ENCODE measurements at places on chromosomes 16 and 17.
A peak's percentile ranks its signal among the peaks of the same experiment; 100 is the strongest.

GRCh38 chr17:15232517-15232915, 32.6 kb downstream of the PMP22 start:
- DNase-seq: no peak

DNA sequence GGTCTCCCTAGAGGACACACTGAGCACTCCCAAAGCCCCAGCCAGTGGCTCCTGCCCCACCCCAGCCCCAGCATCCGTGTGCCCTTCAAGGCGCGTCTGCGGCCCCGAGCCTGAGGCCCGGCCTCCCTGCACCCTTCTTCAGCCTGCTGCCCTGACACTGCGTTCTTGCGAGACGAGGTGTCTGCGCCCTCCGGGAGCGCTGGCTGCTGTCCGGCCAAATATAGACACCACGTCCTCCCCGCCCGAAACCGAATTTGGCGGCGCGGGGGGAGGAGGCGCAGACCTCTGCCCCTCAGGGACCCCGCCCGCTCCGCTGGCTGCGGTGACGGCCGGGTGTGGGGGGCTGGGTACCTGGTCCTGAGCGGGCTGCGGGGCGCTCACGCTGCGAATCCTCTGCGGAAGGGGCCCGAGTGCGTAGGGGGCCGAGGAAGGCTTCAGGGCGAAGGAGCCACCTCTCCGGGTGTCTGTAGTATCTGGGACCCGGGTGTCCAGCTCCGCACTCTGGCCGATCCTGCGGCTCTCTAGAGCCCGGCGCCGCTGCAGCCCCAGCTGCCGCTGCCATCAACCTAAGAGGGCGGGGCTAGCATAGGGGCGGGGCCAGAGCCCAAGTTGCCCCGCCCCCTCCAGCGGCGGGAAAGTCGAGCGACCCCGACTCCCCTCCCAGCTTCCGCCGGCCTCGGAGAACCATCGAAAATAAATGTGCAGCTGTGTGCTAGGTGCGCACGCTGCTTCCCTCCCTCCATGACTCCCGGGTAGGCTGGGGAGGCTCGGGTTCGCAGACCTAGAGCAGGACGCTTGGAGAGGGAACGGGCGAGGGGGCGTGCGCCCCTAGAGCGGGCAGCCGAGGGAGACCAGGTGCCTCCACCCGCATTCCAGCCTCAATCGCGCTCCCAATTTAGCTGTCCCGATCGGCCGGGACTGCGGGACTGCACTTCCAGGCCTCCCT, at the start of gene CORO6:
Gene CORO6, minus strand, starts transcription at position 576 of the 946 bp plus-strand sequence. CDS start 1,491 bp downstream, outside the sequence.
- DNase-seq: peak; percentile 46

DNA sequence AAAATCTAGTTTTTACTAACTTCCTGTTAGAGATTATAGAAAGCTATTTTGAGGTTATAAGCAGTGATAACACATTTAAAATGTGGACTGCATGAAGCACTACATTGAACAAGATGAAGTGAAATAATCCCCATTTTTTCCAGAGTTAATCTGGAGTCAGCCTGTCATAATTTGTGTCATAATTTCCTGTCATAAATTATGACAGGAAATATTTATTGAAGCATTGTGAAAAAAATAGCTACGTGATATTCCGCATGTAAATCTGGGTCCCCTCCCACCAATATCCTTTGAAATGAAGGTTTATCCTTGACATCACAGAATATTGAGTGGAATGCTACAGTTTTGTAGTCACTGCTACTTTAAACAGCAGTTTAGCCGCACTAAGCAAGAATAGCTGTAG, 40.1 kb downstream of the OMG start:
- no peak for DNase-seq

DNA sequence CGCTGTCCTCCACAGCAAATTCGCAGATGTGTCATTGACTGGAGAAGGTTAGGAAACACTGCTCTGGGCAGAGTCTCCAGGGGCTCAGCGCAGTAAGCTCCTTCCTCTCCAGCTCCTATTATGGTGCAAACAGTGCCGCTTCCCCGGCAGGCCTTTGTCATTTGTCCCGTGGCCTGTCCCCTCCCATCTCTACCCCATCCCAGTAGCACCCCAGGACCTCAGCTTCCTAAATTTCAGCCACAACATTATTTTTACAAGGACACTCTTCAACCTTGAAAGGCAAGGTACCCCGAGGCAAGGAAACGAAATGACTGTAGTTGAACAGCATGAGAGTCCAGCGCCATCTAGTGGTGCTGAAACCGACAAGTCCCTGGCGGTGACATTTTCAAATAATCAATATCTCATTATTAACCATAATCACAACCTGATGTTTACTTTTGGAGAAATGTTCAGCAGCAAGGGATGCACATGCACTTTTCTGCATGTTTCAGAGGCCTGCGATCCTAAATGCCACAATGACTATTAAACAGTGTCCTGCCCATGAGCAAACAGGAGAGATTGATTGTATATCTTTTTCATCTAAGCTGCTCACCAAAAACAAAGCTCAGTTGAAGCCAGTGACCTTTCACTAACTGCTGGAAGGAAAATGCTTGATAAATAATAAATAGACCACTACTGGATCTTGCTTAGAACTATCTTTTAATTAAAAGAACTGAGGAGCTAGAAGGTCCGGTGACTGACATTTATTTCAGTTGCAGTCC, 16.5 kb downstream of the MRPS23 start:
- peak; percentile 45 for DNase-seq

DNA sequence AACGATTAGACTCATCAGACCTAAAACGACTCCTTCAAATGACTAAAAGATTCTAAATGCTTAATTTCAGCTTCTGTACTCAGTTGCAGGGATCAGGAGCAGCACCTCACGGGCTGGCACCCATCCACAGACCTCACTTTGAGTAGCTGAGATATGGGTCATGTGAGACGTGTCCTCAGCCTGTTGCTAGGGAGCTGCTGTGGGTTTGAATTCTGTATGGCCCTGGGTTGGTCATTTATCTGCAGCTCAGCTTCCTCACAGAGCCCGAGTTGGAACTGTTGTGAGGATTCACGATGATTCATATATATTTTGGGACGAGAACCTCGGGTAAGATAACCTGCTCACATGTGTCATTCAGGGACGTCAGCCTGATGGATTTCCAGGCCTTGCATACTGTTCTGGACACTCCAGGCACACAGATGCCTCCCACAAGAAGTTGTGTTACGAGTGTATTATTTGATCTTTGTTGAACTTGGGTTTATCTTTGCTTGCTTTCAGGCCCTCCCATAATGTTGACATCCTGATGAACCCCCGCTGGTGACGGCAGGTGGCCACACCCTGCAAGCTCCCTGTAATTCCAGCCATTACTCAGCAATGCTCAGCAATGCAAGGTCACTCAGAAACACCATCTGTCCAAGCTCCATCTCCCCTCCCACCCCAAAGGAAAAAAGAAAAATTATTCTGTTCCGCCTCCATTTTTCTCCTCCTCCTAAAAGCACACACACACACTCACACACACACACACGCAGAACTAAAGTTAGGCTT, 137.6 kb downstream of the RBFOX3 start:
- no peak for DNase-seq

DNA sequence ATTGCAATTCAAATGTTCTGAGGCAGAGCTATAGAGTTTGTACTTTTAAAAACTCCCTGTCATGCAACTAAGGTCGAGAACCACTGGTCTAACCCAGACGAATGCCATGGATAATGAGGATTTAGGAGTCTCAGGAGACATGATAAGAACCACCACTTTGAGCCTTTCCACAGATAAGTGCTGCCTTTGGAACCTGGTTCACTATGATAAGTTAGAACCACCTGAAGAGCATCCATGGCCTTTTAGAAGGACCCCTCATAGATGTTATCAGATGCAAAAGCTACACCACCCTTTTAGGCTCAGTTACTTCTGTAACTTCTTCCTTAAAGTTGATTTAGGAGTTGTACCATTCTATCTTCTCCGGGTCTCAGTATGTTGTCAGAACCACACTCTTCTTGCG, 350.6 kb upstream of the CCL2 start:
- no peak for DNase-seq

DNA sequence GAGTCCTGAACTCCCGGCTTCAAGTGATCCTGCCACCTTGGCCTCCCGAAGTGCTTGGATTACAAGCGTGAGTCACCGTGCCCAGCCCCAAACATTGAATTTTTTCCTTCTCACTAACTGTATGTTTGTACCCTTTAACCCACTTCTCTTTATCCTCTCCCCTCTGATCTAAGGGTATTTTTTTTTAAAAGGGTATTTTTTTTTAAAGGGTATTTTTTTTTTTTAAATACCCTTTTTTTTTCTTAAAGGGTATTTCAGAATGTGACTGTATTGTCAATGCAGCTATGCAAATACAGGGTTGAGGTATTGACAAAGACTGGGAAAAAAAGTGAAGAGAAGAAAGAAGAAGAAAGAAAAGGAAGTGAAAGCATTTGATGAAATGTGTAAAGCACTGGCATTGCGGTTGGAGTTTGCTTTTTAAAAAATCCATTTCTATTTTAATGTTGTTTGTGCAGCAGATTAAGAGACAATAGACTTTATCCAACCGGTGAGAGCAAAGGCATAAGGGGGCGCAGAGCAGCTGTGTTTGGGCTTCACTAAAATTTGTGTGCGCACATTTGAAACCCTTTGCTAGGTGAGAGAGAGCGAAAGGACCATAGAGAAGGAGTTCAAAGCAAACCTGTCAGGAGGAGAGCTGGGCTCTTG, 42.4 kb downstream of the SYT17 start:
- DNase-seq: no peak

DNA sequence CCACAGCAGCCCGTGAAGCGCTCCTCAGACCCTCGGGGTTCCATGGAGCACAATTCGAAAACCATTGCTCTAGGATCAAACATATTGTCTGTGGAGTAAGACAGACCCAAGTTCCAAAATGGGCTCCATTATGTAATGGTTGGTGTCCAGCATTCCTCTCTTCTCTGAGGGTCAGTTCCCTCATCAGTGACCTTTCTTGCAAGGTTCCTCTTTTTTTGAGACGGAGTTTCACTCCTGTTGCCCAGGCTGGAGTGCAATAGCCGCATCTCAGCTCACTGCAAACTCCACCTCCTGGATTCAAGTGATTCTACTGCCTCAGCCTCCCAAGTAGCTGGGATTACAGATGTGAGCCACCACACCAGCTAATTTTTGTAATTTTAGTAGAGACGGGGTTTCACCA, 28.4 kb downstream of the PLXDC1 start:
- no peak for DNase-seq

- no peak for DNase-seq
Measured at GRCh38 chr17:27980043-27980442, 62.4 kb upstream of the NLK start.

GRCh38 chr16:71205482-71206131, 24.9 kb downstream of the HYDIN start:
- DNase-seq: no peak

DNA sequence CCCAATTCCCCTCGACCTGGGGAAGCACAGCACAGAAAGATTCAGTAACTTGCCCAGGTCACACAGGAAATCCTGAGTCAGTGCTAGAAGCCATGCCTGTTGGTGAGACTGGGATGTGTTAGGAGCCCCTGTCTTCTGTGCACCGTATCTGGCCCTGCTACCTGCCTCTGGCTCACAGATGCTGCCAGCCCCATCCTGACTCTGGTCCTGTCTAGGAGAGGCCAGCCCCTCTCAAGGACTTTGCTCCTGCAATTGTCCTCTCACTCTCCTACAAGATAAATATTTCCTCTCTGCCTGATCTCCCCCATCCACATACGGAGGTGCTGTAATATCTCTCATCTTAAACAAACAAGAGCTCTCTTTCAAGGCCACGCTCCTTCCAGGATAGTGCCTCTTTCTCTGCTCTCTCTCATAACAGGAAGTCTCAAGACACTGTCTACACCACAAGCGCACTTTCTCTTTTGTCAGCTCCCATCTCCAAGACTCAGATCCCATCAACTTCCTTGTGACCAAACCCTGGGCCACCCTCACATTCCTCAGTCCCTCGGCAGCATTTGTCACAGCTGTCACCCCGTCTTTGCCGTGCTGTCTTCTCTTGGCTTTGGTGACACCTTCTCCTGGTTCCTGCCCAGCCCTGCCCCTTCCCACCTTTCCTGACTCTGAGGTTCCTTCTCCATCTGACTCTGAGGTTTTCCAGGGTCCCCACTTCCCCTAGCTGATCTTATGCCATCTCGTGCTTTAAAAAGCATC, 1.9 kb downstream of the SLC13A2 start:
- no peak for DNase-seq

GRCh38 chr16:25108054-25108453, 3.5 kb upstream of the LCMT1 start:
- no peak for DNase-seq

- DNase-seq: no peak
Measured at GRCh38 chr16:8951447-8952280, 12.0 kb downstream of the USP7 start.

DNA sequence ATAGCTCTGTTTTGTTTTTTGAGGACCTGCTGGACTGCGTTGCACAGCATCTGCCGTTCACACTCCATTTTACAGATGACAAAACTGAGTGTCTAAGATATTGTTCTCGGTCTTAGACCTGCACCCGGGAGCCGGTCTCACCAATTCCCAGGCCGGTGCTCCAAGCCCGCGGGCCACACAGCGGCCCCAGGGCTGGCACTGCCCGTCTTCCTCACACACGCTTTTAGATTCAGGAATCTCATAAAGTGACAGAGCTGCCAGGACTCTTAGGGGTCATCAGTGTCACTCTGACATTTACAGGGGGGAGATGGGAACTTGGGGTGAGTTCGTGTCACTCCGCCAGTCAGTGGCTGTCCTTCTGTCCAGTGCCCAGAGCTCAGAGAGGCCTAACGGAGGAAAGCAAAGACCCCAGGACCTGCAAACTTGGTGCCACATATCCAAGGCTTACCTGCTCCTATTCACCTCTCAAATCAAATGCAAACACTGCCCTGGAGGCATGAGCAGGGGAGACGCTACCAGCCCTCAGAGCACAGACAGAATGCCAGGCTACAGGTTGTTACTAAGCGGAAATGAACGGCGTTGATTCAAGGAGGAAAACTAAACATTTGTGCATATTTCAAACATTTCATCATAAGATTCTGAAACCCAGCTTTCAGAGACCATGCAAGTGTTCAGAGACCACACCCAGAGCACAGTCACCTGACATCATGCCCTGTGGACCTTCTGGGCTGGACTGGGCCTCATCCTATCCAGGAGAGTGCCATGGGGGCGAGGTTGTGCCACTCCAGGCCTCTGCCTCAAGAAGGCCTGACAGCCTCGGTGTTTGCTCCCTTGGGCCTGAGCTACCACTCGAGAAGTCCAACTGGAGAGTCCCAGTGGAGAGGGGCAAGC, 29.5 kb downstream of the TNFRSF13B start:
- DNase-seq: no peak

DNA sequence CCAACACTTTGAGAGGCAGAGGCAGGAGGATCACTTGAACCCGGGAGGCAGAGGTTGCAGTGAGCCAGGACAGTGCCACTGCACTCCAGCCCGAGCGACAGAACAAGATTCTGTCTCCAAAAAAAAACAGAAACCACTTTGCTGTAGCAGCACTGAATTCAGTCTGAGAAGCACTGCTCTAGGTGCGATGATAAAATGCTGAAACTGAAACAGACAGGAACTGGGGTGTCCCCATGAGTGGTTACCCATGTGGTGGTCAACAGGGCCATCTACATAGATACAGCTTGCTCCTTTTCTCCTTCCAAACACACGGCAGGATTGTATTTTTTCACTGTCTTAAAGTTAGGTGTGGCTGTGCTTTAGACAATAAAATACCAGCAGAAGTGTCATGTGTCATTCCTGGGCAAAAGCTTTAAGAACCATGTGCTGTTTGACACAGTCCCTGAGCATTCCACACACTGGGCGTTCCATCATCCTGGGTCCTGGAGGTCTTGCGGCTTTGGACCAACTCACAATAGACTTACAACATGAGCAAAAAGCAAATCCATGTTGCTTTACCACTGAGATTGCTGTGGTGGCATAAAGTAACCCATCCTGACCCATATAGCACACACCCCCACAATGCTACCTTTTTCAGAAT, 11.5 kb downstream of the GAS7 start:
- no peak for DNase-seq

GRCh38 chr17:38507436-38507835, 79.2 kb downstream of the ARHGAP23 start:
- DNase-seq: no peak

Data from stimulated activated CD4-positive, alpha-beta T cell treated with anti-CD3 and anti-CD28 coated beads, Interleukin-12 subunit alpha, Interleukin-12 subunit beta, amount 100 ng/mL, for 24 hours (primary cell).